ENCODE measurements at places on chromosomes 5 and 9.

- no peak for DNase-seq
Observed at GRCh38 chr5:149807614-149808013, 77.5 kb downstream of the PPARGC1B start.

GRCh38 chr9:36189976-36190375 lies 745 bp upstream of the CLTA start:
- no peak for DNase-seq

- DNase-seq = no peak
Observed at GRCh38 chr9:82732928-82733327, 330.0 kb downstream of the RASEF start.

DNA sequence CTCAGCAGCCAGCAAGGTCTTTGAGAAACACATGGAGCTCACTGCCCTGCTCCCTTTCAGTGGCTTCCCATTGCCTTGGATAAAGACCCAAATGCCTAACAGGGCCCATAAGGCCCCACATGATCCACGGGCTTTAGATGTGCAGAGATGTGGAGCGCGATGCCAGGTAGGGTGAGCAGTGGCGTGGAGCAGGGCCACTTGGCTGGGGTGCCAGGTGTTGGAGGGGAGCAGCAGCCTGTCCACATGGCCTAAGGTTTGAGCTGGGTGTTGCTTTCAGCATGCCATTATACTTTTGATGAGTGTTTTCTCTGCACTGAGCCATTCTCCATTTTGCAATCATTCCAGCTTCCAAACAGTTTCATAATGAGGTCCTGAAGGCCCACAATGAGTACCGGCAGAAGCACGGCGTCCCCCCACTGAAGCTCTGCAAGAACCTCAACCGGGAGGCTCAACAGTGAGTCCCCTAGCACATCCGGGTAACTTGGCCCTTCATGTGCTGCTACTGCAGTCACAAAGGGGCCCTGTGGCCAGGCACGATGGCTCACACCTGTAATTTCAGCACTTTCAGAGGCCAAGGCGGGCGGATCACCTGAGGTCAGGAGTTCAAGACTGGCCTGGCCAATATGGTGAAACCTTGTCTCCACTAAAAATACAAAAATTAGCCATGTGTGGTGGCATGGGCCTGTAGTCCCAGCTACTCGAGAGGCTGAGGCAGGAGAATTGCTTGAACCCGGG lies 11.1 kb downstream of the GLIPR2 start:
- DNase-seq = no peak

DNA sequence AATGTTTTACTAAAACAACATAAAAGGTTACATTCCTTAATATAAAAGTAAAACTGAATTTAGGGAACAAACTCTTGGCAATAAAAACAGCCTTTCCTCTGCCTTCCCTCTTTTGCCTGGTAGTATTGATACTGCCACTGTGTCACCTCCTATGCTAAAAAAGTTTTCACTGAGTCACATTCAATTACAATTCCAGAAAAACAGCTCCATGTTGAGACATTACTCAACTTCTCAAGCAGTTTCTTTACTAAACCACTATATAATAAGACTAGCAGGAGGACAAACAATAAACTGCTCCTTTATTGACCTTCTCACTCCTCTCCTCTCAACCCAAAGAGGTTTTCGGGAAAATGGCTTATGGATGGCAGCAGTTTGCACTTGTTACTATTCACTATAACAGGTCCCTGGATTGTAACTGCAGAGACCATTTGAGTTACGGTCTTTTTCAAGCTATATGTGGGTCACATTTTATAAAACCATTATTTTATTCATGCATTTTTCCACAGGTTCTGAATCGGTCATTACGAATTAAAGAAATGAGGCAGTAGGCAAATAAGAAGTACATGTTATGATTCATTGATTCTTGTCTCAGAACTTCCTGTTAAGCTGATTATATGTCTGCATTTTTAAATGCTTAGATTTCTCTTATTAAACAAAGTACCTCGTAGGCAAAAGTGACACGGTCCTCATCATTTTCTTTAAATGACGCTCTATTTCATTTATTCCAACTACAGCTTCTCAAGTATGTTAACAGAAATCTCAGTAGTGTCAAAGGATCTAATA lies 2.1 kb downstream of the ZDHHC21 start:
- DNase-seq = no peak

DNA sequence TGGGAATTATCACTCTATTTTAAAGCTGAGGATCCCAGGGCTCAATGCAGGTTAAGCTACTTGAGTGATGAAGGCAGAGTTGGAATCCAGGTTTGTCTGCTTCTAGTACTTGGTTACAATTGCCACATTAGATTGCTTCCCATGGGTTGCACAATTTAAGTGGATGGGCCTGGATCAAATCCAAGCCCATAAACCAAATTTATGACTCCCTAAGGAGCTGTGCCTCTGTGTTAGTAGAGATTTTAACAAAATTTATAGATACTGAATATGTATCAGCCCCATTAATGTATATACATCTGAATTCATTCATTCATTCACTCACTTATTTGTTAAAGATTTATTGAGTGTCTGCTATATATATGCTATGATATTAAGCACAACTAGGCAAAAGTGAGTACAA lies 332.3 kb upstream of the KLF9 start:
- DNase-seq = no peak

DNA sequence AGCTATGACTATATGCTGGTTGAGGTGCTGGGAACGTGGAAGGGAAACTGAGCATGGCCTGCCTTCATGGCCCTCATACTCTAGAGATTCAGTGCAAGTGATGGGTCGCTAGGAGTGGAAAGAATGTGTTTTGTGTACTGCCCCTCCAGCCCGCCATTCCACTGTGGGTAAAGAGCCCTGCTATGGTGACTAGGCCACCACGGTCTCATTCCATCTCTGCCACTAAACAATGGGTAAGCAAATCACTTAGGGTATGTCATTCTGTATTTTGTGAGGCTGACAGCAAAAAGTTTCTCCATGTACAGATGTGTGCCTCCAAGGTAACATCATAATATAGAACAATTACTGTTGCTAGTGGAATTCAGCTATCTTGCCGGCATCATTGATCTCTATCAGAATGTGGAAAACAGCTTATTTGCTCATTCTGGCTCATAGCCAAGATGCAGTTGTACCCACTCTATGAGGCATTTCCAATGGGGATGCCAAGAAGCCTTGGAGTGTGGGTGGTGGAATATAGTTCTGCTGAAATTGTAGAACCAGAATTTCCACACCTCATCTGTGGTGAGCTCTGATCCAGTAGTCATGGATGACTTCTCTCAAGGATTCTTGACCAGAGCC lies 12.5 kb downstream of the SMARCA2 start:
- DNase-seq = no peak

GRCh38 chr5:173242675-173243121 lies 7.7 kb upstream of the NKX2-5 start:
- no peak for DNase-seq

DNA sequence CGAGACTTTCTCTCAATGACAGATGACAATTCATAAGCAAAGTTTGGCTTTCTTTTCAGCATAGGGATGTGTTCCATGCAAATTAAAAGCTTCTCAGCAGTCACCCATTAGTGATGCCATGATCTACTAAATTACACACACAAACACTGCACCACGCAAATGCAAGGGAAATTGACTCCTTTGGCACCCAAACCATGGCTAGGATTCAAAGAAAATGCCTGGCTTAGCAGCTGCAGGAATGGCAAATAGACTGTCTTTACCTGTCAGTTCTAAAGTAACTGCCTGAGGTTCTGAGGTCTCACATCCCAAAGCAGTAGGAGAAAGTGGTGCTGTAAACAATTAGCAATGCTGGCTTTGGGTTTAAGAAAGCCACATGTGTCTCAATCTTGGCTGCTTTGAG lies 108.6 kb upstream of the ATP10B start:
- DNase-seq = no peak

DNA sequence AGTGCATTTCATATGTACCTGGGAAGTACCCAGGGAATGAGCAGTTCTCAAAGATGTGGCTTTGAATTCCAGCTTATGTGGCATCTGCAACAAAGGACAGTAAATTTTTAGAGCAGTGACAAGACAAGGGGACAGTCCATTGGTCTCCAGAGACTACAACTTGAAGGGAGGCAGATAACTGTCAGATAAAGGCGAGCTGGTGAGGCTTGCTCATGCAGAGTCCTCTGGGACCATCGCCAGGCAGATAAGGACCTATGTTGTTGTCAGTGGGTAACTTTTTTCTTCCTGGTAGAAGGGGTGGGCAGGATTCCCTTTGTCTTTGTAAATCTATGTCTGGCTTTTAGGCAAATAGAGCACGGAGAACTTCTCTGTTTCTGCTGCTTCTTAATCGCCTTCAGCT lies 120.2 kb downstream of the ICE1 start:
- DNase-seq = no peak

- DNase-seq = no peak
Observed at GRCh38 chr5:43675357-43675756, 72.4 kb downstream of the NNT start.

GRCh38 chr9:123712399-123712798 lies 217.5 kb downstream of the DENND1A start:
- no peak for DNase-seq

DNA sequence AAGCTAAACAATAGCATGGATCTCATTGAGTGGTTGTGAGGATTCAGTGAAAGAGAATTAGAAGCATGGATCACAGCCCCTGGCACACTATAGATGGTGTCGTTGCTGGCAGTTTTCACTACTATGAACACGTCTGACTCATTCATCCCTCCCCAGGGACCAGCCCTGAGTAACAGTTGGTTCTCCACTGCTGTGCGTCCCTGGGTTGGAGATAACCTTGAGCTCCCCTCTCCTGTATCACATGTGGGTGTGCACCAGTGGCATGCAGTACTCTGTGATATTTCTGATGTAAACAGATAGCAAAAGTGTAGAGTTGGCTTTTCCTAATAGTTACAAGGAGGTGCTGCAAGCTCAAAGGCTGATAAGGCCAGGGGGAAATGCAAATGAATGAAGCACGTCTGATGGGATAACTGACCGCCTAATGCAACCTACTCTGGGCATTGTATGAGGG lies 8.8 kb upstream of the LCP2 start:
- no peak for DNase-seq

DNA sequence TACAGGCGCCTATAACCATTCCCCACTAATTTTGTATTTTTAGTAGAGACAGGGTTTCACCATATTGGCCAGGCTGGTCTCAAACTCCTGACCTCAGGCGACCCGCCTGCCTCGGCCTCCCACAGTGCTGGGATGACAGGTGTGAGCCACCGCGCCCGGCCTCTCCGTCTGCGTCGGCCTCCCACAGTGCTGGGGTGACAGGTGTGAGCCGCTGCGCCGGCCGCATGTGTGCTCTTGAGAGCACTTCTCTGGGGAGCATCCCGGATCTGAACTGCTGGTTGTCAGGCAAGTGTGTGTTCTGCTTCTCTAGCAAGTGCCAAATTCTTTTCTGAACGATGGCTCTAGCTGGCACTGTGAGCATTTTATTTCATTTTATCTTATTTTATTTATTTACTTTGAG lies 3.7 kb upstream of the ENTPD2 start:
- no peak for DNase-seq

DNA sequence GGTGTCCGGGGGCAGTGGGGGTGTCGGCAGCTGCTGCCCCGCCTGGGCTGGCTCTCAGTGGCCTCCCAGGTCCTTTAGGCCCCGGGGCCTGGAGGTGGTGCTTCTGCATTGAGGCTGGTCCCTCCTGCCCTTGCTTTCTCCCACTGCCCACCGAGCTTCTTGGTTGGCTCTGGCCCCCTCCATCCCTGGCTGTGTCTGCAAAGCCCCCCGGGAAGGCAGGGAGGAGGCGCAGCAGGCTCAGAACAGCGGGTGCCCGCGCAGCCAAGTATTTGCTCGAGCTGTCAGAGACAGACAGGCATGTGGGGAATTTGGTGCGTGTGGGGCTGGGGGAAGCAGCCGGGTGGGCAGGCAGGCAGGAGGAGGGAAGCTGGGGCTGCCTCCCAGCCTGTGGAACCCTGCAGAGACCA lies 11.5 kb downstream of the CXXC5 start:
- no peak for DNase-seq

- DNase-seq = no peak
Observed at GRCh38 chr5:111589316-111589715, 77.0 kb upstream of the STARD4 start.

Data from stimulated activated CD4-positive, alpha-beta T cell treated with anti-CD3 and anti-CD28 coated beads, TNF-alpha, amount 100 ng/mL, for 4 hours (primary cell).